ENCODE measurements at places on chromosomes 13 and 19.

GRCh38 chr19:47713046-47714021 lies at the start of gene EHD2:
Gene EHD2, plus strand, starts transcription at chr19:47713422. Its CDS starts 3,191 bp downstream, at chr19:47716613.
- peak; percentile 22 for DNase-seq

- no peak for DNase-seq
These were observed 4.8 kb downstream of the SLC17A7 start for GRCh38 chr19:49436381-49437017.

GRCh38 chr19:18311502-18312091 lies 11.3 kb downstream of the LSM4 start:
- no peak for DNase-seq

DNA sequence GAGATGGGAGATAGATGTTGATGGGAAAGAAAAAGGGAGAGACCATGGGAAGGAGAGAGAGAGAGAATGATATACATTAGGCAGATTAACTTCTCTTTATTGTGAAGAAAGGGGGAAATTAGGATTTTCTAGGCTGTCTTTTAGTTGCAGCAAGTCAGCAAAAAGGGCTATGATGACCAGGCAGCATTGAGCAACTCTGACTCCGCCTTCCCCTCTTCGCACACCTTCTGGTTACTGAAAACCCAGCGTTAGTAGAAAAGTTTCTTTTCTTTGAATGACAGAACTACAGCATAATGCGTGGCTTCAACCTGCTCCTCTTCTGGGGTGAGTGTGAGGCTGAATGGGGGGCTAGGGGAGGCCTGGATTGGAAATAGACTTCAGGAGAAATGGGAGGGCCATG lies at the start of gene ADGRE1:
ADGRE1 (plus strand) TSS at position 264 of the 400 bp plus-strand sequence; CDS start at position 294, 30 bp downstream.
- DNase-seq: no peak

DNA sequence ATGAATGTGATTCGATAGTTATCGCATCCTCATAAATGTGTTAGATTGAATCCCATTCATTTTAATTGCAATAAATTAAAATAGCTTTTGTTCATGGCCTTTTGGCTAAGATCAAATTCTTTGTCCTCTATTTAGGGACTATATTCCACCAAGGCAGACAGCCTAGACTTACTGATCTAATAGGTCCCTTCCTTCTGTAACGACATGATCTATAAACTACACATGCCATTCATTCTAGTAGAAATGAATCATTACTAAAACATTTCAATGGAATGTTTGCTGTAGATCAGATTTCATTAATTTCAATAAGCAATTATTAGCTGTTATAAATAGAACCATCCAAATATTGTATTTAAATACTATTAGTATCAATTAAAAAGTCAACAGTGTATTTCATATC lies 526.6 kb upstream of the KLHL1 start:
- DNase-seq: no peak

DNA sequence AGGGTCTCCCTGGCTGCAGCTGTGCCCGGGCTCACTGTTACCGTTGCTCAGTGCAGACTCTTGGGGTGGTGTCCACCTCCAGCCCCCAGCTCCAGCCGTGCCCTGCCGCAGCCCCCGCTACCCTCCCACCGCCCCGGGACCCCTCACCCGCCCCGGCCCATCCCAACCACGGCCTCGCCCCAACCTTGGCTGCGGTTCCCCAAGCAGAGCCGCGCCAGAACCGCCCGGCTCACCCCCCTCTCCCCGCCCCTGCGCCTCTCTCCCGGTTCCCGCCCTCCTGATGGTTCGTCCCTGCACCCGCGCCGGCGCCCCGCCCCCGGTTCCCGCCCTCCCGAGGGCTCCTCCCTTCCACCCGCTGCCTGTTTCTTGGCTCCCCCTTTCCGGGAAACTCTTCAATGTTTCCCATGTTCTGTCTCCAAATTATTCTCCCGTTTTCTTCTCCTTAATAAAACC lies 40.3 kb downstream of the ANKRD10 start:
- DNase-seq: peak; percentile 21

DNA sequence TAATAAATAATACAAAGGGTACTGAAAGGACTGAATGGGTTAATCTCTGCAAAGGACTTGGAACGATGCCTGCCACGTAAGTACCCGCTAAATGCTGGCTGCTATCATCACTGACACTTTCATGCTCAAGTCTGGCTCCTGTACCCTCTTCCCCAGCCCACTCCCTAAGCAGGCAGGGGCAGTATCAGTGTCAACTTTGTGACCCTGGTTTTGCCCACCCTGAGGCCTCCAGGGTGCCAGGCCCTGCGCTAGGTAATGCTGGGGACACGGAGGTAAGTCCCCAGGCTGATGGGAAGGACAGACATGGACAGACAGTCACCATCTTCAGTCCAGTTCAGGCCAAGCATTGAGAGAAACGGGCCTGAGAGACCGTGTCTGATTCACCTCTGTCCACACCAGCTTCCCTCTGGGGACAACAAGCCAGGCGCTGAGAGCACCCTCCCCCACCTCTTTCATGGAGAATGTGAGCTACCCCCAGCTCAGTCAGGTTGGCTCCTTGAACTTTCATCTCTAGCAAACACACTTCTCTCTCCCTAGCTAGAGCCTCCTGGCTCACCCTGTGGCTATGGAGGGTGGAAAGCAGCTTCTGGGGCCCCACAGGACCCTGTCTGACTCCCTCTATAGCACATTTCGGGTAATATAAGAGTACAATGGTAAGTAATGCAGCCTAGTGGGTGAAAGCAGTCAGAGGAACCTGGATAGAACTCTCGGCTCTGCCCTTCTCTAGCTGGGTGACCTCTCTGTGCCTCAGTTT lies 800 bp downstream of the ETFB start:
- no peak for DNase-seq

- DNase-seq: no peak
These were observed 13.6 kb downstream of the CCDC122 start for GRCh38 chr13:43865892-43866291.

- no peak for DNase-seq
These were observed 285.1 kb downstream of the SPRY2 start for GRCh38 chr13:80055847-80056246.

GRCh38 chr19:49859682-49860335 lies 7.6 kb downstream of the PNKP start:
- no peak for DNase-seq

GRCh38 chr19:51121257-51121656 lies 3.4 kb upstream of the SIGLEC9 start:
- no peak for DNase-seq

- DNase-seq: no peak
These were observed 112.3 kb downstream of the GPC6 start for GRCh38 chr13:93338906-93339305.

DNA sequence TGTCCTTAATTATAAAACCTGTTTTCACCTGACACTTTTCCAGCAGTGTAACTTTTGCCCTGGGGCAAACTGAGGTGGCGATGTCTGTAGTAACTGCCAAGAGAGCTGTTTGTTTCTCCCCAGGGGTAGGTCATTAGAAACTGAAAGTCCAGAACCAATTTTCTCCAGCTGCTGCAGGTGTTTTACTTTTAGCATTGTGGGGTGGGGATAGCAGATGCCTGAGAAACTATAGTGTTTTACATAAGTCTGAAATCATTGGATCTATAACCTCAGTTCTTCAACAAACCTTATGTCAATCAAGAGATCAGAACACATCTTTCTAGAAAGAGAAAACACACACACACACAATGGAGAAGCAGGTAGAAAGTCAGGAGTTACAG lies 92.7 kb downstream of the LHFPL6 start:
- no peak for DNase-seq

DNA sequence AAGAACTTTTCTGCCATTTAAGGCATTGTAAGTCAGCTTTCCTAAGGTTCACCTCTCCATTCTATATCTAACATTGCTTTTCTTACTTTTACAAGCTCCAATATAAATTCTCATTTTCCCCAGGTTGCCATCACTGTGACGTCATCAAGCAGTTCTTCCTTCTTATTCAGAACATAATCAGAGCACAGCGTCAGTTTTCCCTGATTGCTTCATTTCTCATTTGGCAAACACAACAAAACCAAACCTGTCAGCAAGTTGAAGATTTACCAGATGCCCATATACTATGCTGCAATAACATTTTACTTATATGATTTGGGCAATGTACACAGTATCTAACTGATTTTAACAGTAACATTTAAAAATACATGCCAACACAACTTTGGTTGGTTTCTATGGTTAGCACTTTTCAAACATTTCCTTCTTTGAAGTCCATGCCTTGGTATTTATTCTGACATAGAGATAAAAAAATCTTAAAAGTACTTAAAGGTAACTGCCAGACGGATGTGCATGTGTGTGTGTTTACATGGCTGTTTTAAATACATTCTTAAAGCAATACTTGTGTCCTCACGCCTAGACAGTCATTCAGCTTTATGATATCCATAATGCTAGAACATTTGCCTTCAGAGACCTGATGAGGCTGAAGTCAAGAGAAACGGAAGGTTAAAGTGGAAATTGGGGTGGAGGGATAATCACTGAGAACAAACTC lies 264.0 kb downstream of the KLF12 start:
- no peak for DNase-seq

DNA sequence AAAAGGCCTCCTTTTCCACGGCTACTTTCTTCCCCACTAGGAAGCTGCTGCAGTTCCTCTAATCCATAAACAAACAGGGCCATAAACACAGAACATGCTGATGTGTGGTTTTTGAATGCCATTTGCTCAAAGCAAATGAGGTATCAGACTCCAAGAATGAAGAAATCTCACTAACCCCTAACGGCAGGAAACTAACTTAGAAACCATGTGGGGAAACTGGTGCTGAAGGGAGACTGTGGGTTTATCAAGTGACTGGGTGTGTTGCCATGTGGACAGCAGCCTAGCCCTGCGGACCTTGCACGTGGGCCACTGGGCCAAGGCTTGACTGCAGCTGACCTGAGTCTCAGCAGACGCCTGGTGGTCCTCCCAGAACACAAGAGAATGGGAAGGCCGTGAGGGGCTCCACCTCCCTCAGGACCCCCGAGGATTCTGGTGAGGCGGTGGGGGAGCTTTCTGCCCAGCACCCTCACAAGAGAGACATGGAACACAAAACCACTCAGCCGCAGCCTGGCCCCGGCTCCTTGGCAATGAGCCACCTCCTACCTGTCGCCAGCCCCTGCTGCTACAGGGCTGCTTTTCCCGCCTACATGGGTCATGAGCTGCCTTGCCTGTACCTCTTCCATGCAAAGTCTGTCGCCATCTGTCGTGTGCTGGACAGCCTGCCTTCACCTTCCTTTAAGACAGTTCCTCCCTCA lies 10.6 kb downstream of the SLC15A1 start:
- no peak for DNase-seq

- no peak for DNase-seq
These were observed 10.1 kb downstream of the FUZ start for GRCh38 chr19:49802836-49803528.

- no peak for DNase-seq
These were observed 248.0 kb downstream of the KCTD12 start for GRCh38 chr13:76638181-76638580.

DNA sequence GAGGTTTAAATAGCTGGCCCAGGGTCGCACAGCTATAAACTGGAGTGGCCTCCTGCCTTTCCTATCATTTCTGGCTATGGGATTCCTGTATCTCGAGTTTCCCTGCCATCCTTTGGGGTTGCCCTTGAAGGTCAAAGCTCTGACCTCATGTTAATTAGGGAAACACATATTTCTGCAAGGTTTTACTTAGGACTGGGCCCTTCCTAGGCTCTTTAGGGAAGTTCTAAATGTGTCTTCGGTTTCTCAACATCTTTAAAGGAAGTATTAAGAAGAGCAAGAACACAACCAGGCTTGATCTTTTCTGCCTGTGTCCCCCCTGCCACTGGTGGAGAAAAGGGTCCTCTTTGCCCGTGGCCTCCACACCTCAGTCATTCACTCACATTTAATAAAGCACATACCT lies 10.8 kb downstream of the LCP1 start:
- DNase-seq: no peak

Measured in substantia nigra (tissue), 51 donors.